CD4-positive, alpha-beta memory T cell (primary cell): ENCODE measurements at places on chromosomes 12 and 14. TPM values are rescaled to one million over a fixed set of nuclear protein-coding genes. Genes with fewer than 3 reads are reported as not detected.

The ATF7 gene
- 26.8 TPM for total RNA-seq

The FOXA1 gene
- not detected for total RNA-seq

GRCh38 chr14:58912287-58912686, 274.5 kb downstream of the DACT1 start:
- no peak for DNase-seq
- no peaks in the 10 kb centered on the region for H3K36me3 ChIP-seq
- no peaks in the 10 kb centered on the region for H3K4me1 ChIP-seq
- no peak overlapping the region for H3K27ac ChIP-seq
- no peaks in the 10 kb centered on the region for H3K27me3 ChIP-seq

DNA sequence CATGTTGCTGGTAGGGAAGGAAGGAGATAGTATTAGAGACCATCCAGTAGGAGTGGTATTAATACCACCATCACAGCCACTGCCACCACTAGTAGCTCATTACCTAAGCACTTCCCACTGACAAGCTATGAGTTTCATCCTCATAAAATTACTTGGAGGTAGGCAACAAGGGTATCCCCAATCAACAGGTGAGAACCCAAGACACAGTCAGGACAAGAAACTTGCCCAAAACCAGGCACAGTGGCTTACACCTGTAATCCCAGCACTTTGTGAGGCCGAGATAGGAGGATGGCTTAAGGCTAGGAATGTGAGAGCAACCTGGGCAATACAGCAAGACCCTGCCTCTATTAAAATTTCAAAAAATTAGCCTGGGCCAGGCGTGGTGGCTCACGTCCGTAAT, 5.5 kb downstream of the ADCY6 start:
- H3K4me3 ChIP-seq: no peak overlapping the region
- DNase-seq: no peak
- H3K4me1 ChIP-seq: no peaks in the 10 kb centered on the region
- H3K36me3 ChIP-seq: no peaks in the 10 kb centered on the region
- peaks cover 7% of the 10 kb centered on the region for H3K27me3 ChIP-seq

The NR4A1 gene
- total RNA-seq: 1.3 TPM

GRCh38 chr12:77845831-77846230, 15.1 kb downstream of the NAV3 start:
- H3K27ac ChIP-seq: no peak overlapping the region
- H3K4me3 ChIP-seq: no peak overlapping the region
- no peak for DNase-seq
- no peaks in the 10 kb centered on the region for H3K27me3 ChIP-seq
- no peaks in the 10 kb centered on the region for H3K4me1 ChIP-seq

The IL31 gene
- total RNA-seq: not detected

GRCh38 chr12:33047666-33048065, 151.1 kb upstream of the PKP2 start:
- no peaks in the 10 kb centered on the region for H3K4me1 ChIP-seq
- no peak overlapping the region for H3K4me3 ChIP-seq
- DNase-seq: no peak
- no peak overlapping the region for H3K27ac ChIP-seq
- H3K27me3 ChIP-seq: no peaks in the 10 kb centered on the region
- H3K36me3 ChIP-seq: no peaks in the 10 kb centered on the region

DNA sequence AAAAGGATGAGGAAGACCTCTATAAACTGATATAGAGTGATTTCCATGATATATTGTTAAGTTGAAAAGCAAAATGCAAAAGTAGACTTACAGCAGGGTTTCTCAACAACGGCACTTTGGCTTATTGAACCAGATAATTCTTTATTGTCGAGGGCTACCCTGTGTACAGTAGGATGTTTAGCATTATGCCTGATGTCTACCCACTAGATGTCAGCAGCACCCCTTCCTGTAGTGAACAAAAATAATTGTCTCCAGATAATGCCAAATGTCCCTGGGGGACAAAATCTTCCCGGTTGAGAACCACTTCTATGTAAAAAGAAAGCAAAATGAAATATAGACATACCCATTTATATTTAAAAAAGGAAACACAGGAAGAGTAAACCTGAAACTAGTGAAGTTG, 32.4 kb downstream of the ABCD2 start:
- peaks cover 24% of the 10 kb centered on the region for H3K36me3 ChIP-seq
- no peak overlapping the region for H3K4me3 ChIP-seq
- H3K27me3 ChIP-seq: no peaks in the 10 kb centered on the region
- H3K4me1 ChIP-seq: no peaks in the 10 kb centered on the region

The RASAL1 gene
- 0.58 TPM for total RNA-seq

The ASCL1 gene
- total RNA-seq: not detected

GRCh38 chr14:95449131-95449530, 67.3 kb downstream of the SYNE3 start:
- no peaks in the 10 kb centered on the region for H3K27me3 ChIP-seq
- peaks cover 72% of the 10 kb centered on the region for H3K36me3 ChIP-seq
- DNase-seq: no peak
- H3K27ac ChIP-seq: no peak overlapping the region
- H3K4me3 ChIP-seq: no peak overlapping the region
- H3K4me1 ChIP-seq: no peaks in the 10 kb centered on the region

DNA sequence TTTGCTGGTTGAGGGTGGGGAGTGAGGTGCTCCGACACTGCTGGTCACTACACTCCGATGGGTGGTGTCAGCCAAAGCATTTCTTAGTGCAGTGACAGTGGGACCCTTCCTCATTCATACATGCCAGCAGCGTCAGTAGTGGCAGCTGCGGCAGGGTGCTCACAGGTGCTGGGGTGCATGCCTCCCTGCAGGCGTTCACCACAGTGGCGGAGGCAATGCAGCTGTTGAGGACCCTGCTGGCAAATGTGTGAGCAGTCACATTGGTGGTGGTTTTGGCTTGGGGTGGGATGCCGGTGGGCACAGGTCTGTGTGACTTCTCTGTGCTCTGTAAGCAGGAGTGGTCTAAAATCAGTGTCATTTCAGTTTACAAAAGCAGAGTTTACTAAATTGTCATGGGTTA, 464.6 kb downstream of the FUT8 start:
- no peaks in the 10 kb centered on the region for H3K36me3 ChIP-seq
- no peaks in the 10 kb centered on the region for H3K27me3 ChIP-seq
- H3K27ac ChIP-seq: no peak overlapping the region
- H3K4me1 ChIP-seq: peaks cover 47% of the 10 kb centered on the region
- H3K4me3 ChIP-seq: no peak overlapping the region
- DNase-seq: no peak

GRCh38 chr12:3077572-3078081, 448 bp downstream of the TSPAN9 start:
- no peaks in the 10 kb centered on the region for H3K36me3 ChIP-seq
- no peaks in the 10 kb centered on the region for H3K27me3 ChIP-seq

GRCh38 chr12:49763006-49763591, 21.7 kb downstream of the TMBIM6 start:
- H3K4me1 ChIP-seq: peaks cover 61% of the 10 kb centered on the region
- peak; percentile 76 for DNase-seq
- no peak overlapping the region for H3K4me3 ChIP-seq
- peaks cover 49% of the 10 kb centered on the region for H3K36me3 ChIP-seq

The TAS2R14 gene
- total RNA-seq: 2.2 TPM

- no peak overlapping the region for H3K27ac ChIP-seq
- no peak for DNase-seq
- H3K27me3 ChIP-seq: no peaks in the 10 kb centered on the region
- no peaks in the 10 kb centered on the region for H3K36me3 ChIP-seq
Measured at GRCh38 chr12:9148926-9149325, 33.2 kb upstream of the A2M start.

GRCh38 chr12:64757771-64758170, 1.4 kb downstream of the GNS start:
- H3K27me3 ChIP-seq: no peaks in the 10 kb centered on the region
- peaks cover 49% of the 10 kb centered on the region for H3K4me1 ChIP-seq
- no peaks in the 10 kb centered on the region for H3K36me3 ChIP-seq
- no peak overlapping the region for H3K4me3 ChIP-seq

The PWP1 gene
- total RNA-seq: 24.3 TPM

- H3K27ac ChIP-seq: no peak overlapping the region
- H3K36me3 ChIP-seq: no peaks in the 10 kb centered on the region
- H3K27me3 ChIP-seq: no peaks in the 10 kb centered on the region
- H3K4me3 ChIP-seq: no peak overlapping the region
- no peak for DNase-seq
Measured at GRCh38 chr14:100875126-100875525, 28.4 kb downstream of the RTL1 start.

- H3K36me3 ChIP-seq: no peaks in the 10 kb centered on the region
- no peak overlapping the region for H3K27ac ChIP-seq
- no peak overlapping the region for H3K4me3 ChIP-seq
- H3K27me3 ChIP-seq: no peaks in the 10 kb centered on the region
- H3K4me1 ChIP-seq: no peaks in the 10 kb centered on the region
- DNase-seq: no peak
Measured at GRCh38 chr14:28130610-28131284, 635.8 kb upstream of the FOXG1 start.

The IRAK4 gene
- total RNA-seq: 73.1 TPM
